ENCODE measurements at places on chromosomes 11 and 22.
A peak's percentile ranks its signal among the peaks of the same experiment; 100 is the strongest.

- DNase-seq: no peak
Measured at GRCh38 chr11:84906995-84907394, 720.1 kb downstream of the DLG2 start.

- DNase-seq: no peak
Measured at GRCh38 chr11:127859941-127860354, 727.4 kb downstream of the ETS1 start.

DNA sequence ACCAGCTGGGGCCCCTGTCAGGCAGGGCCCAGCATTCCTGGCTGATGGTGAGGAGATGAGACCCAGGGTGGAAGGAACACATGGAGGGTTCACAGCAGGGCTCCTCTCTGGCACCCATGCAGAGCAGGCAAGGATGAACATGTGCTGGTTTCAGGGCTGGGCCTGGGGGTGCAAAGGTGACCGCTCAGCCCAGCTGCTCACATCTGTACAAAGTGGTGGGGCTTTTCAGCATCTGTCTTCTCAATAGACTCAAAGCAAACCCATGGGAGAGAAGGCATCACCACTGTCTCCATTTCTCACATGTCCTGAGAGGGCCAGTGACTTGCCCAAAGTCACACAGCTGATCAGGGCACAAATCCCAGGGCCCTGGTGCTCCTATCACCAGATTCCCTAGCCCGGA is 27.3 kb upstream of the TCF20 start:
- no peak for DNase-seq

- DNase-seq: peak; percentile 72
Measured at GRCh38 chr22:38973289-38974169, 8.6 kb upstream of the APOBEC3B start.

DNA sequence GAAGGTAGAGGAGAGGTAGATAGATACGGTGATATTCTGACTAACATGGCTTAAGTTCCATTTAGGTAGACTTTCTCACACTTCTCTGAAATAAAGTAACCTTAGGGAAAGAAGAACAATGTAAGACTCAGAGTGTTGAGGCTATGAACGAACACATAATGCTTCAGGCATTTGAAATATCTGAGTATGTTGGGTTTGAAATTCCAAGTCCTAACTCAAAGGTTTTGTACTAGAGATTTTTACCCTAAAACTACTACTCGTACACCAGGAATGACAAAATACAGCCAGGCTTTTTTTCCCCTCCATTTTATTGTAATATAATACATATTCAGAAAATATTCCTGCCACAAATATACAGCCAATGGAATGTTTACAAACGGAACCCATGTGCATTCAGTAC is 592.6 kb downstream of the ETS1 start:
- no peak for DNase-seq

GRCh38 chr11:88310246-88310645 is 27.3 kb downstream of the CTSC start:
- no peak for DNase-seq

GRCh38 chr22:21009638-21010425 is 5.1 kb upstream of the P2RX6 start:
- peak; percentile 82 for DNase-seq

DNA sequence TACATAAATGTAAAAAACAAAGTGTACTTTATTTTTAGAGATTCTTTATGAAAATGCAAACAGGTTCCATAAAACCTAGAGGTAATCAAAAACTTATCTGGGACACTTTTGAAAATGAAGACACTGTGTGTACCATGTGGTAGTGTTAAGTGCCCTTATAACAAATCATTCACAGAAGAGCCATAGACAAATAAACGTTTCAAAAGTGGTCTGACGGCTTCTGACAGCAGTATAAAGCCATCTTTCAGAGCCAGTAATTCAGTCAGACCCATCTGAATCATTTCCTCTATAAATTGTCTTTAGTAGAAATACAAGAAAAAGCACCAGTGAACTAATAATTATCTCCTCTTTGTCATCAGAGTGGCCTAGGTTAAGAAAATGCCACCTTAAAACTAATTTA is 100.0 kb downstream of the PAX6 start:
- DNase-seq: no peak

Data from hematopoietic multipotent progenitor cell treated with erythropoietin and hydrocortisone succinate and interleukin-3 and kit ligand, for 6 days (in vitro differentiated cells).